Mesothelial cell of epicardium (in vitro differentiated cells): ENCODE measurements at places on chromosomes 4 and X. TPM values are rescaled to one million over a fixed set of nuclear protein-coding genes. Genes with fewer than 3 reads are reported as not detected.

DNA sequence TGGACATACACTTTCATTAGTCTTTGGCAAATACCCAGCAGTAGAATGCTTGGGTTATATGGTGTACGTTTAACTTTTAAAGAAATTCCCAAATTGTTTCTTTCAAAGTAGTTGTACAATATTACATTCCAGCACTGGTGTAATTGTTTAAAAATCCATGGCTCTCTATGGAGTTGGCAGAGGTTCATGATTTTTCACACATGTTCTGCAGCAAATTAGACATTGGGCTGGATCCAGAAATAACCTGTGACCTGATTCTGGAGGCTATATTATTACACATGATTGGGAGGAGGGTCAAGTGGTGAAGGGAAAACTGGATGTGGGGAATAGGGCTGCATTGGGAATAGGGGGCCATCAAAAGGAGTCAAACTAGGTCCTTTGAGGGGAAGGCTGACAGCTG lies 41.9 kb downstream of the MAMLD1 start:
- no peak for DNase-seq

DNA sequence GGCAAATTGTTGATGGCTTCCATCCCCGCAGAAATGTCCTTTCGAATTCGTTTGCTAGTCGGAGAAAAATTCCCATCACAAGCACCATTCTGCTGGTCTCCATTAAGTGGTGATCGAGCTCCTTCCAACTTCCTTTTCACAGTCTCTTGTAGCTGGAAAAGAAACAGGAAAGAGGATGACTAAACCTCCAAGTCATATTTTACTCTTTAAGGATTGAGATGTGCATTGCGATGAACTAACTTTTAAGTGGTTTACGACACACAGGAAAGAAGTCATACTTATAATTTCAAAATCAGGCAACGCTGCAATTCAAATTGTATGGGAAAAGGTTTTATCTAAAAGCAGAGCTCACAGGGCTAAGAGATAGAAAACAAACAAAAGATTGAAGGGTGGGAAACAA lies 225.2 kb downstream of the MGST2 start:
- no peak for DNase-seq

DNA sequence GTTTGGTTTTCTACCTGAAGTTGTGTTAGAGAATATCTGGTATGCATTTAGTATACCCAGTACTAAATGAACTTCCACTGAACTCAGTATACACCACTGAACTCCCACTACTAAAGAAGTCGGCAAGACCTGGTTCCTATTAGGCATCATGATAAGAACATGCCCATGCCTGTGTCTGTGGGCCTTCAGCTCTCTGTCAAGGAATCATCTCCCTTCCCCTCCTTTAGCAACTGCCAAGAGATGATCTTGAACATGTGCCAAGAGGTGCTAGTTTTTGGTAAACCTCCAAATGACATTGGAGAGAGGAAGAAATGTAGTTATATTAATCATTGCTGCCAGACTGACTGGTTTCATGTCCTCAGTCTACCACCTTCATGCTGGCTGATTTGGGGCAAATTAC lies 113.2 kb downstream of the ATP10D start:
- DNase-seq, result no peak

DNA sequence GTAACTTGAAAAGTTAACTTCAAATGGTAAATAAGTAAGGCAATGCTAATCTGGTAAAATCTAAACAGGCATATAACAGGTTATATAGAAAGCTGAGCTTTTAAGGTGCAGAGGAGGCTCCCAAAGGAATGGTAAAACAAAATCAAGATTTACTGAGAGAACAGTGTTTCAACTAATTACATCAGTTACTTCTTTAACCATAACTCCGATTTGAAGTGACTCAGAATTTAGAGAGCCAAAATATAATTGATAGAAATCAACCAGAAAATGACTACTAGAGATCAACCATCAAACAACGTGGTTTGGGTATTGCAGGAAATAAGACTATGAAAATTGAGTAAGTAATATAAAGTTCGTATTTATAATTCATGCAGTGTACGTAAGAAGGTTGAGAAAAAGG lies 6.9 kb downstream of the G3BP2 start:
- DNase-seq, result no peak

DNA sequence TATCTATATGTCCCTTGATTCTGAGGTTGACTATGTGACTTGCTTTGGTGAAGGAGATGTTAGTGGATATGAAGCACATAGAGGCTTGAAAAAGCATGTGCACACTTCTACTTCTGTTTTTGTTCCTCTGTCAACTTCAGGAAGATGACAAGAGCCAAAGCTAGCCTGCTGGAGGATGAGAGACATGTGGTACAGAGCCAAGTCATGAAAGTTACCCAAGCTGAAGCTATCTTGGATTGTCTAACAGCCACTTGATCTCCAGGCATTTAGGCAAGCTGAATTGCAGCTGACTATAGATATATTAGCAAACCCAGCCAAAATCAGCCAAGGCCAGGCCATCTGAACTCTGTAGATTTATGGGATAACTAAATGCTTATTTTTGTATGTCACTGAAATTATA lies 70.8 kb upstream of the DYNLT3 start:
- DNase-seq, result no peak

Gene PPEF2
- total RNA-seq, result 0.07 TPM in 1 of 3 replicates, not detected in the others

DNA sequence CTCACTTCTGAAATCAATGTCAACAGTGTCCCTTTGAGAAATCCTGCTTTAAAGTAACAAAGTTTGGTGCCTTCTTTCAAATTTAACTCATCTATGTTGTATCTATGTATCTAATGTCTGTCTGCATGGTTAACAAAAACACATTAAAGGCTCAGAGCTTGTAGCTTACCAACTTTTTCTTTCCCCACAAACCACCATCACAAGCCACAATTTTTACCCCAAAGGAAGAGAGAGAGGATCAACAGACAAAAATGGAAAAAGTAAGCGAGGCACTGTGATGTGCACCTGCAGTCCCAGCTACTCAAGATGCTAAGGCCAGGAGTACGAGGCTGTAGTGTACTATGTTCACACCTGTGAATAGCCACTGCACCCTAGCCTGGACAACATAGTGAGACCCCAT lies 17.2 kb downstream of the ATRX start:
- no peak for DNase-seq

Gene TMPRSS11B
- total RNA-seq, result not detected in 3 replicates

Gene TEX13D
- total RNA-seq, result not detected in 3 replicates

Gene PRRG1
- total RNA-seq, result 8.3 to 10.1 TPM (median 8.5 TPM) in 3 replicates

- no peak for DNase-seq
Observed at GRCh38 chrX:69232945-69233344, 67.7 kb upstream of the PJA1 start.

GRCh38 chr4:41878991-41879491 lies 56.2 kb upstream of the TMEM33 start:
- DNase-seq, result no peak

DNA sequence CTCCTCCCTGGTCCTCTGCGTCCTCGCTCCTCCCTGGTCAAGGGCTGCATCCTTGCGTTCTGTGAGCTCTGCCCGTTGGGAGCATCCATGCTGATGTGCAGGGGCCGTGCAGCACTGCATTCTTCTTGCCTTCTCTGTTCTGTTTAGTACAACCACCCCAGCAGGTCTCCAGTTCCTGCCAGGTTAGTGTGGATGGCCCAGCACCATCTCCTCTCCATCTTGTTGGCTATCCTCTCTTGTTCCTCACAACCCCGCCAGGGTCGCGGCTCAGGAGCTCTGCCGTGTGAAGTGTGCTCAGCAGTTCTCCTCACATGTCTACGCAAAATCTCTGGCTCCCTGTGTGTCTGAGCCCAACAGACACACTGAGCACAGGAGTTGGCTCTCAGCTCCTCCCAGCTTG lies 10.4 kb upstream of the MAEA start:
- DNase-seq, result no peak

Gene ZNF630
- 5.3 to 6.6 TPM (median 5.8 TPM) in 3 replicates for total RNA-seq
